Right hindlimb (tissue), 1 donor: ENCODE measurements at places on chromosomes 2 and 18.

GRCh38 chr2:198534756-198535155, 730.4 kb downstream of the PLCL1 start:
- DNase-seq, result no peak

GRCh38 chr2:174572556-174572955, 25.0 kb downstream of the WIPF1 start:
- DNase-seq, result no peak

DNA sequence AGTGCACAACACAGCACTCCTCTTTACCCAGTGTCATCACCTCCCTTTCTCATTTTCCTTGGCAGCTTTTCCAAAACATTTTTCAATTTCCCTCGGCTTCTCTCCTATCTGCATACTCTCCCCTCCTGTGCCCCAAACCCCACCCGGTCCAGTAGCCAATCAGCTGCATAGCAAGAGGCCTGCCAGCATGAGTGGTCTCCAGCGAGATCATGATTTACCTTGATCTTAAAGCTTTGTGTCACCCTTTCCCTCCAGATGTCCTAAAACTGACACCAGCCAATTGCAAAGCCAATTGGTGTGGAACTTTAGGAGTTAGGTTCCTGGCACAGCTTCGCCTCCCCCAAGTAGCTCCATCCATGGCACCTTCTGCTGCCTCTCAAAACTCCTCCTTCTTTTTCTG, 45.2 kb upstream of the SH3RF3 start:
- no peak for DNase-seq

DNA sequence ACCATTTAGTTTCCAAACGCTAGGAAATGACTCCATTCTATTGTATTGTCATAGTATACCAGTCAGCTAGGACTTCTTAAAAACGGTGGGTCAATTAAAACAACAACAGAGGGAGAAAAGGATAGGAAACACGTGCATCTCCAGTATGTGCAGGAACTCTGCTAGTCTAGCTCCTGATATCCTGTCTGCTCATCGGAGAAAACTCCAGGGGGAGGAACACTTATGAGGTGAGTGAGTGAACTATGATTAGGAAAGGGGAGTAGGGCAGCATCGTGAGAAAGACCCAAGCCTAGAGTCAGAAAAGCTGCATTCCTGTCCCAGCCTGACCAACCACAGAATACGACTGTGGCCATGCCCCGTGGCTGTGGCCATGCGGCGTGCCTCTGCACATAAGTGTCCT, 34.2 kb downstream of the DTNB start:
- no peak for DNase-seq

GRCh38 chr2:61173116-61173515, 11.1 kb downstream of the C2orf74 start:
- DNase-seq, result no peak

DNA sequence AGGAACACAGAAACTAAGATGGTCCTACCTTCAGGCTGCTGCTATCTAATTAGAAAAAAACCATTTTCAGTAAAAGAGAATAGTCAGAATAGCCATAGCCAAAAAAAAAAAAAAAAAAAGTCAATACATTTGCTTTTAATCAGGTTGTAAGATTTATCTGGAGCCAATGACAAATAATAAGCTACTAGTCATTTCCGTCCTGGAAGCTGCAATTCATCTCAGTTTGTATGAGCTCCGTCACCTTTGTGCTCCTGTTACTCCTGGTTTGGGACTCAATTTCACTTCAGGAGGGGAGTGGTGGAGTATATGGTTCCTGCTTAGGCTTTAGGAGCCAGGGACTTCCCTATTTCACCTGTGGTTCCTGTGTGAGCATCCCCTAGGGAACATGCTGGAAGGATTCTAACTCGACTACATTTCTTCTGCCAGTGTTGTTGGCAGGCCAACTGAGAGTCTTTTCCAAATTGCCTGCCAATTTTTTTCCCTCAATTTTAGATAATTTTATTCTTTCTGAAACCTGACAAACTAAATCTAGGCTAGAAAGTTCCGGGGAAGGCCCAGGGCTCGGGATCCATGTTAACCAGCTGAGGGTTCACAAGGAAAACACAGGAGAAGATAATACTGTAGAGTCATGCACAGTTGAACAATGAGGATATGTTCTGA, 481.8 kb downstream of the DLGAP1 start:
- peak; percentile 21 for DNase-seq

- no peak for DNase-seq
Measured at GRCh38 chr2:217329023-217329431, 469.2 kb upstream of the TNP1 start.

- DNase-seq, result no peak
Measured at GRCh38 chr18:37846996-37847395, 281.4 kb upstream of the CELF4 start.

GRCh38 chr2:55923982-55924321, 370 bp upstream of the EFEMP1 start:
- no peak for DNase-seq

DNA sequence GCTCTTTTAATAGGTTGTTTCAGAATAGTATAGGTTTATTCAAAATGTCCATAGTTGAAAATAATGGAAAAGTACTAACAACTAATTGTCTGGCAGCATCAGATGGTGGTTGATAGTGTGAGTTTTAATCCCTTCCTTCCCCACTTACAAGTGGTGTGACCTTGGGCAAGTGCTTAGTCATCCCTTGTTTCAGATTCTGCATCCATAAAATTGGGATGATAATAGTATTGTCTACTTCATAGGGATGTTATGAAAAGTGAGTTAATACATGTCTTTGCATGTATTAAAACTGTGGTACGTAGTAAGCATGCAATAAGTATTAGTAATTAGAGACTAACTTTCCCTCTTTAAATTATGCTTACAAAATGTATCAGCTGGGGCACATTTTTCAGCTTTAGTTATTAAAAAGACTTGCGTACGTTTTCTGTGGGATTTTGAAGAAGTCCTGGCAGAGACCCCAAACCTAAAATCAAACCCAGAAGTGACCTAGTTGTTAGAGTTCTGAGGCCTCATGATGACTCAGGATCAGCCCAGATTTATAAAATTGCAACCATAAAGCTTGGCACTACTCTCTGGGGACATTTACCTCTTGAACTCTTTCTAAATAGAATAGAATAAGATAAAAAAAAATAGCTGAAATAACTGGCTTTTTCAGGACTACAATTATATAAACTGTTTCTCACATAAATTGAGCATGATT, 8.6 kb downstream of the ITGA4 start:
- DNase-seq, result no peak

DNA sequence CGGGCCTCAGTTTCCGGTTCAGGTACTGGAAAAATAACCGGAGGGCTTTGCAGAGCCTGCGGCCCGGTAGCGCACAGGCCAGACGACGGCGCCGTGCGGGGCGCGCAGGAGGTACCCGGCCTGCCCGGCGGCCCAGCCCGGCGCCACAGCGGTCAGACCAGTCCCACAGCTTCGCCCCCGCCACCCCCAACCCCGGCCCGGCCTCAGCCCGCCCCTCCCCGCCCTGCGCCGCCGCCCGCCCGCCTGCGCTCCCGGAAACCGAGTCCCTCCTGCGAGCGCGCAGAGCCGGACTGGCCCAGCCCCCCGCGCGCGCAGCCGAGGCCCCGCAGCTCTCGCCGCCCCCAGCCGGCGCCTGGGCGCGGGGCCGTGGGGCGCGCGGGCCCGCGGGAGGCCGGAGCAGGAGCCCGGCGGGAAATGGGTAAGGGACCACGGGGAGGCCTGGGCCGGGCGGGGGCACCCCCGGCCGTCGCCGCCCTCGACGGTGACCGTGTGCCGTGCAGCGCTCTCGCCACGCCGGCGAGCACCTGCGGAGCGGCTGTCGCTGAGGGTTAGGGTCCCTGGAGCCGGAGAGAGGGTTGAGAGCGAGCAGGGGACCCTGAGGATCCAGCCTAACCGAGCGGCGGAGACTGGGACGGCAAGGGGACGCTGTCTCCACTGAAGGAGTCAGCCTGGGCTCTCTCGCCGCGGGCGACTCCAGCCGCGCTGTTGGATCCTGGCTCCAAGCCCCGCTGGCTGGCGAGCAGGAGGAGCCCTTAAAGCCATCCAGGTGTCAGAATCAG, 16.5 kb upstream of the PSD4 start:
- DNase-seq, result peak; percentile 53

DNA sequence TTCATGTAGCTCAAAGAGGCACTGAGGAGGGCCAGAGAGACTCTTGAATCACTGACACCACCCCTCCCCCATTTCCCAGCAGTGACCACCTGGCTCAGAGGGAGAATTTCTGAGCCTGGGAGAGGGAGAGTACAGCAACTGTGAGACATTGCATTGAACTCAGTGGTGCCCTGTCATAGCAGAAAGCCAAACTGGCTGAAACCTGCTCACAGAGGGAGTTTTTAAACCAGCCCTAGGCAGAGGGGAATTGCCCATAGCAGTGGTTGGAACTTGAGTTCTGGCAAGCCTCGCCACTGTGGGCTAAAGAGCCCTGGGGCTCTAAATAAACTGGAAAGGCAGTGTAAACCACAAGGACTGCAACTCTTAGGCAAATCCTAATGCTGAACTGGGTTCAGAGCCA, 243.1 kb downstream of the ADCYAP1 start:
- DNase-seq, result no peak

- DNase-seq, result no peak
Measured at GRCh38 chr18:48961547-48961946, 10.8 kb upstream of the SMAD7 start.

DNA sequence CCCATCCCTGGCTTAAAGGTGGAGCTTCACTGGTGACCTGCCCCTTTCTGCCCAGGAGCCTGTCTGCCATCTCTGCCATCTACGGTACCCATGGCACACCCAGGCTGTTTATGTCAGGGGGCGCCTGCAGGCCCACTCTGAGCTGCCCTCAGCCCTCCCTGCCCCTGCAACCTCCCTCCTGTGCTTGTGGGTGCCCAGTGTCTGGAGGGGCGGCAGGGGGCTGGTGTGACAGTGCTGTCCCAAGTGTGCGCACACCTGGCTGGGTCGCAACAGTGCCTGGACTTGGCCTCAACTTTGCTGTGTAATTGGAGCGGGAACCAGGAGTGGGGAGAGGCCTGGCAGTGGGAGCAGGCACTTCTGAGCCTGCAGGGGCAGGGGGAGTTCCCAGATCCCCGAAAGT, 102.4 kb downstream of the ALMS1 start:
- DNase-seq, result no peak

DNA sequence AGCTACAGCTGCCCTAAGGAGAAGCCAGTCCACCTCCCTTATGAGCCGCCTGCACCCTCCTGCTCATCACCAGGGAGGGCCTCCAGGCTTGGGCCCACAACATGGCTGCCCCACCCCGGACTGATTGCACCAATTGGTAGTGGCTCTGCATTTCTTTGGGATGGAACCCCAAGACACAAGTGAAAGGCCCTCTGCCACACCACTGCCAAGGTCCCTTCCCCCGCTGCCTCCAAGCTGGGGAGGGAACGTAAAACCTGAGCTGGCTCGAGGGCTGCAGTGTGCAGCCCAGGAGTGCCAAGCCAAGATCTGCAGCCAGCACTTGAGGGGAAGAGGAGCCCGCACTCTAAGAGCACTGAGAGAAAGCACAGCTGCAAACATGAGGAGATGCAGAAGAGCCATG, 97.3 kb downstream of the EFEMP1 start:
- no peak for DNase-seq

- DNase-seq, result no peak
Measured at GRCh38 chr2:152573168-152573567, 144.1 kb downstream of the PRPF40A start.

DNA sequence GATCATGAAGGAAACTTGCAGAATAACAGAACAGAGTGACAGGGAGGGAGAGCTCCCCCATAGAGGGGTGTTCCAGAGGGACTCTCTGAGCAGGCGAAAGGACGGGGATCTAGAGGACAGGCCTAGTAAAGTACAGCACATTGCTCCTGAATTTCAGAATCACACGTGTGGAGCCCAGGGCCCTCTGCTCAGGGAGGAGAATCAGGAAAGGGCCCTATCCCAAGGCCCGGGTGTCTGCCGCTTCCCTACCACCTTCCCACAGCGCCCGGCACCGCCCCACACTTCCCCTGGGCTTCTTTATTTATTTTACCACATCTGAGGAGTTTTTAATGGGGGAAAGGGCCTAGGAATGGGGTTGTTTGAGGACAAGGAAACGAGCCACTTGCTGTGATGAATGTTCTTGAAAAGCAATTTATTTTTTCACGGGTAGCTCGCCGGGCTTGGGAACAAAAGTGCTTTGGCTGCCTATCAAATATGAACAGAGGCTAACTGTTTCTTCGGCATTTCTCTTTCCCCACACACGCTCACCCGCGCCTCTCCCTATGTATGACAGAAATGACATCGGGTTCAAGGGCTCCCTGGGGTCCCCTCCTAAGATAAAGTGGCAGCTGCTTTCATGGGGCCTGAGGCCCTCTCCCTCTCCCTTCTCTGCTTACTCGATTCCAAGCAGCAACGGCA, 79.3 kb upstream of the GLI2 start:
- no peak for DNase-seq

- peak; percentile 81 for DNase-seq
Measured at GRCh38 chr2:709138-709765, 32.0 kb upstream of the TMEM18 start.

DNA sequence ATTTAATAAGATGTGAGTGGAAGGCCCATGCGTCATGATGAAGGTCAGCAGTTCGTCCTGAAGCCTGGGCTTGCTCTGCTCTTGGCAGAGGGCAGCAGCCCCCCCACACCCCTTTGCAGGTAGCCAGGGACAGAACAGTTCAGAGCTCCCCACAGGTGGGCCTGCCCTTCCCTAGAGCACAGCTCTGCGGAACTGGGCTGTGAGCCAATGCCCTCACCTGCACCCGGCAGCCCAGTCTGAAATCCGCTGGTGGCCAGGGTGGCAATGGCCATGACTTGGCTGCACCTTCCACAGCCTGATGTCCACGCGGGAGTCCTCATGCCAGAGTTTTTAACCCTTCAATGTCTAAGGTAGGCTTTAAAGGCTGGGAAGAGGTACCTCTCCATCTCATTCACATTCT, 136.7 kb downstream of the ACKR3 start:
- DNase-seq, result no peak

DNA sequence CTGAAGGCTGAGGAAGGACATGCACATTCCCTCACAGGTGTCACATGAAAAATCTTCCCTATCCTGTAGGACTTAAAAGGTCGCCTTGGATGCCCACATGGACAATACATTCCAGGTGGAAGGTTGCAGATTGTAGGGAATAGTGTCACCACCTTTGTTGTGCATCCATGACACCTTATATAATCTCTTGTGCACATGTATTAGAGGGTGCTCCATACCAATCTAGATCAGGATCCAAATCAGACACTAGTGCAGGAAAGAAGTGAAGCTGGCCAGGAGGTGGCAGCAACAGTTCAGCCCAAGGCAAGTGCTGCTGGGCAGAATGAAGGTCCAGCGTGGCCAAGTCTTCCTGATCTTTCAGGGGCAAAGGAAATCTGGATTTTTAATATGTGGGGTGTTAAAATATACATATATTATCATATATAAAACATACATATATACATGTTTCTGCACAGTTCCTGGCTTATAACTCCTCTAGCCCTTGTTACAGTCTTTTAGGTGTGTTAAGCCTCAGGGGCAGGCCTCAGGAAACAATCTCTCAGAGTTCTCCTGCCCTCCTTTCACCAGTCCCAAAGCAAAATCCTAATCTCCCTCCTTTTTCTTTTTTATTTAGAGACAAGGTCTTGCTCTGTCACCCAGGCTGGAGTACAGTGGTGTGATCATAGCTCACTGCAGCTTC, 16.6 kb downstream of the NIF3L1 start:
- peak; percentile 72 for DNase-seq

DNA sequence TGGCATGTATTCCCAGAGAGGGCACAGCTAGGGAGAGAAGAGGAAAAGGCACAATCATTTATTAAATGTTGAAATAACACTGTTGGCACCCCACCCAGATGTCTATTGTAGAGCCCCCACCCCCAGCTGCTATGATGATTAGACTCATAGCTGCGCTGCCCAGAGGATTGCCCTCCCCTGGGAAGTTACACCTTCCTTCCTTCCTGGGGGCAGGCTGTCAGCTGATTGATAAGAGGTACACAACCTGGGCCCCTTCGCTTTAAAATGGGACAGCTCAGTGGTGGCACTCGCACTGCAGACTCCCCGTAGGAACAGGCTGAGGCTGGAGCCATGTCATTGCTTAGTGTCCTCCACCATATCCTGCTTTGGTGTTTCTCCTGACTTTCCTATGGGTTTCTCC, 18.1 kb downstream of the TEX51 start:
- DNase-seq, result no peak
